Upper lobe of right lung (tissue), 1 donor: ENCODE measurements at places on chromosomes 5 and 9.

GRCh38 chr9:78146241-78146640 is 89.6 kb upstream of the CEP78 start:
- no peak for DNase-seq

DNA sequence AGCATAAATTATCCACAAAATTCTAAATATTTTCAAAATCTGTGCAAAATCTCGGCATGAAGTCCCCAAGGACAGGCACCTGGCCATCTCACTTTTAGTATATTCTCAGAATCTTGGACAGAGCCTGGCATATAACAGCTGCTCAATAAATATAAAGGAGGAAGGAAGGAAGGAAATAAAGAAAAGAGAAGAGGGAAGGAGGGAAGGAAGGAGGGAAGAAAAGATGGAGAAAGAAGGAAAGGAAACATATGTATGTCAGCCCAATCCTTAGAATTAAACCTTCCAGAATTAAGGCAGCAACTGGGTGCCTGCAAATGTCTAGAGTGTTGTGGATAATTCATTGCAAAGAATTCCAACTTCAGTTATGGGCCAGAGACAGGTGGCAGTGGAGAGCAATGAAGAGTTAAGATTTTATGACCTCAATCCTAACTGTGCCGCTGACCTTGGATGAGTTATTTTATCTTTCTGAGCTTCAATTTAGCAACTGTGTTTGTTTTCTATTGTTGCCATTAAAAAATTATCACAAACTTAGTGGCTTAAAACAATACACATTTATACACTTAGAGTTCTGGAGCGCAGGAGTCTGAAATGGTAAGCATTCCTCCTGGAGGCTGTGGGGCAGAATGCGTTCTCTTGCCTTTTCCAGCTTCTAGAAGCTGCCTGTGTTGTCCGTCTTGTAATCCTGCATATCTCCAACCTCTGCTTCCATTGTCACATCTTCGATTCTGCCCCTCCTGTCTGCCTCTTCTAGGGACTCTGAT is 200.9 kb upstream of the MSX2 start:
- DNase-seq = no peak

DNA sequence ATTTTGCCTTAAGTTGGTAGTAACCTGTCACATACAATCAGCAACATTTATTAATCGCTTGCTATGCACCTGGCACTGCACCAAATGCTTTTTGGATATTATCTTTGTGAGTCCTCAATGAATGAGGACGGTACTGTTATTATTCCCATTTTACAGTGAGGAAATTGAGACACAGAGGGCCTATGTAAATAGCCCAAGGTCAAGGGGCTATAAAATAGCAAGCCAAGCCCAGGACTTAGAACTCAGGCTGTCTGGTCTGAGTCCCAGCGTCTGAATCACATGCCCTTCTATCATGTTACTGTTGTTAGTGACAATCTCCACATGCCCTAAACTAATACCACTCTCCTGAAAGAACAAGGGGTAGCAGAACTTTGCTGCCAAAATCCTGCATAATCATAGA is 60.0 kb downstream of the ERAP1 start:
- DNase-seq = no peak

DNA sequence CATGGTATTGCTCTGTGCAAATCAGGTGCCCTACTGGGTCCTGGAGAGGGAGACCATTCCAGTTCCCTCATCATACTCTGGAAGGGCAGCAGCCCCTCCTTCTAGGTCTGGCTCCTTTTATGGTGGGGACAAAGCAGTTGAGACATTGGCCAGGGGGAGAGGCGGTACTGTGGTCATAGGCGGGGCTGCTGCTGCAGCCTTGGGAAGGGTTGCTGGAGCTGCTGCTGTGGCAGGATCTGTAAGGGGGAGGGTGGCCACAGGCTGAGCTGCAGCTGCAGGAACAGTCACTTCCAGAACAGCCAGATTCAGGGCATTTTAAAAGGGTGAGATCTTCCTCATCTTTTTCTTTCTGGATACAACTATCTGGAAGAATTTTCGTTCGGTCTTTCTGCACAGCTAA is 233.0 kb upstream of the SGCD start:
- DNase-seq = no peak

- no peak for DNase-seq
Measured at GRCh38 chr5:131939690-131940345, 5.6 kb downstream of the MEIKIN start.

GRCh38 chr5:137603356-137603755 is 104.2 kb upstream of the SPOCK1 start:
- DNase-seq = no peak

DNA sequence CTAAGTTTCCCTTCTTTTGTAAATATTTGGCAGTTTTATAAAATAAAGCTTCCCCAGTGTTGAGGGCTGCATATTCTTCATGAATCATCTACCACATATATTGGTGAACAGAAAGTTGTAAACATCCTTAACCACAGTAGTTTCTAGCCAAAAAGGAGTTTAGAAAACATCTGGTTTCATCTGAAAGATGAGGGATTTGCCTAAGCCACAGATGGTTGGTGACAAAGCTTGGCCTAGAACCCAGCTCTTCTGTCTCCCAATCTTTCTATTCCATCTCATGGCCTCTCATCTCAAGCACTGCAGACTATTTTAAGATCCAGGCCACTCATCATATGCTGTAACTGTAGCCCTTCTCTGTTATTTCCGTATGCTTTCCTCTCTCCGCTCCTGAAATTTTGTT is 232.3 kb upstream of the TRPM3 start:
- DNase-seq = no peak

- no peak for DNase-seq
Measured at GRCh38 chr5:169945831-169946261, 34.4 kb downstream of the INSYN2B start.

- DNase-seq = no peak
Measured at GRCh38 chr9:78552802-78553201, 255.9 kb downstream of the PSAT1 start.

DNA sequence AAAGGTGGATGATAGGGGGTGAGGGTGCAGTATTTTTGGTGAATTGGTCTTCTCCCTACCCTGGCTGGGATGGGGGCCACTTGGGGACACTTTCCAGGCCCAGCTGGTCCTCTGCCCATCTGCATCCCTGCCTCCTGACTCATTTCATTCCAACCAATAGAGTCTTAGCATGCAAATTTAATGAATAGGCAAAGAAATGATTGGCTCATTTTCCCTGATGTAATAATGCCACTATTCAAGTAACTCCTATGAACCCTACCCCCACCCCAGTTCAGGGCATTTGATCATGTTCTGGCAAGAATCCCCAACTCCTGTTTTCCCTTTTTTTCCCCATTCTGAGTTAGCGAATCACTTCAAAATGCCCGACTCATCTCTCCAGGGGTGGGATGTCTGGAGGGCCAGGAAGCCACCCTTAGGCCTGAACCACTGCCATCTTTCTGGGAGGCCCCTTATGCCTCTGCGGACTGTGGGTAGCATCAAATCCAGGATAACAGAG is 56.7 kb downstream of the PCDH1 start:
- DNase-seq = no peak

DNA sequence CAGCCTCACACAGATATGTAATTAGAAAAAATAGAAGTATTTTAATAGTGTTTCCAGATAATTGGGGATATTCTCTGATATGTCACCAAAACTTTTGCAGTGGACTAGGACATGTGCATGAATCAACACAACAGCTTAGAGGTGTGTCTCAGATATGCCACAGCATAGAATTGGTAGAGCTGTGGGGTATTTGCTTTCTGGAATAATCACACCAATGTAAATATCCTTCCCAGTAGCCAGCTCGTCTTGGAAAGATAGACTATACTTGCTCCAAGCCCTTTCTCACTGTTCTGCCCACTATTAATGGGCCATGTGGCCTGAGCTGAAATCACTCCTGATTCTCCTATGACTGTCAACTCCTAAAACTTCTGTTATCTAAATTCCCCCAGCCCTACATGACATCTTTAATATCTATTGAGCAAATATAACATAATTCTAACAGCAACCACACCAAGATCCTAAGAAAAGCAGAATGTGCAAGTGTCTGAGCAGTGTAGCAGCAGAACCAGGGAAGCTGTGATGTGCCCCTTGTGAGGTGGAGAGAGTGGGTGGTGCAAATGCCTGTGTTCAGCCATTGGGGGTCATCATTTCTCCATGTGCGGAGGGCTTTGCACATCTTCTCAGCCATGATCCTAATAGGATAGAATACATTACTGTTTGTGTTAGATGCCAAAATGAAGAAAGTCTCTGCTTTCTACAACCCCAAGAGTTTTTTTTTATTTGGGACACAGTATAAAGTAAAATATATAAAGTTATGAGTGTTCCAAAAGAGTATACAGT is 65.0 kb downstream of the MELK start:
- no peak for DNase-seq

GRCh38 chr5:142861011-142861410 is 90.8 kb downstream of the ARHGAP26 start:
- DNase-seq = no peak

GRCh38 chr5:81980598-81981260 is 8.9 kb downstream of the ATG10 start:
- no peak for DNase-seq

DNA sequence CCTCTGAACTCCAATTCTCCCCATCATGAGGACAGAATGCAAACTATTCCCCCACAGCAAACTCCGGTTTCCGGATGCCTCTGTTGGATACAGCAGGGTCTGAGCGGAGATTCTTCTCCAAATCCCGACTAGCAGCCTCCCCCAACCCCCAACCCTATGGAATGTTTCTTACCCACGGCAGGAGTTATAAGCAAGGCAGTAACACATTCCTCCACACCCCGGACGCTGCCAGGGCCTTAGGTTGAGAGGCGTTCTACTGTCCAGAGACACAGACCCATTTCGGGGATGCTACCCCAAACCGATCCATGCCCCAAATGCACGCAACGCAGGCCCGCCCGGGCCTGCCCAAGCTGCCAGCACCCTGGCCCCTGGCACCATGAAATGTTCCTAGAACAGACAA is 85.6 kb upstream of the LMX1B start:
- DNase-seq = no peak

GRCh38 chr9:36436909-36437308 is 36.8 kb upstream of the RNF38 start:
- peak; percentile 82 for DNase-seq

- no peak for DNase-seq
Measured at GRCh38 chr9:13665418-13666066, 386.1 kb upstream of the MPDZ start.

GRCh38 chr5:175814691-175815090 is 56.7 kb upstream of the CPLX2 start:
- no peak for DNase-seq

GRCh38 chr5:40828690-40829661 is 6.0 kb downstream of the RPL37 start:
- DNase-seq = no peak

GRCh38 chr9:94120854-94121376 is 36.7 kb downstream of the PTPDC1 start:
- no peak for DNase-seq

- DNase-seq = peak; percentile 35
Measured at GRCh38 chr5:136208916-136209315, 16.0 kb upstream of the SMIM32 start.

GRCh38 chr5:3361811-3362605 is 233.6 kb upstream of the IRX1 start:
- no peak for DNase-seq

GRCh38 chr5:156121234-156121633 is 205.7 kb upstream of the SGCD start:
- DNase-seq = no peak

DNA sequence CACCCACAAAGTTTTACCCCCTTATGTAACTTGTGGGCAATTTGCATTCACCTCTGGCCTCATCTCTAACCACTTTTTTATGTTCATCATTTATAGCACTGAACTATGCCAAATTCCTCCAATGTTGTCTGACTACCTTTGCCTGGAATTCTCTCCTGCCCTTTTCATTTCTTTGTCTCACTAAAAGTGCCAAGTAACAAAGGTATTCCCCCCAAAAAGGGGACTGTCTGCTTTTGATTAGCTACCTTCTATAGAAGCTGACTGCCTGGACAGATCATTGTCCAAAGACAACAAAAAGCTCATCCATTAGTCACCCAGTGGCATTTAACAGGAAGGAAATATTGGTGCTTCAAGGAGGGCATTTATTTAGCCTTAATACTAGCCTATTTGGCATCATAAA is 189.9 kb upstream of the VCAN start:
- DNase-seq = no peak

DNA sequence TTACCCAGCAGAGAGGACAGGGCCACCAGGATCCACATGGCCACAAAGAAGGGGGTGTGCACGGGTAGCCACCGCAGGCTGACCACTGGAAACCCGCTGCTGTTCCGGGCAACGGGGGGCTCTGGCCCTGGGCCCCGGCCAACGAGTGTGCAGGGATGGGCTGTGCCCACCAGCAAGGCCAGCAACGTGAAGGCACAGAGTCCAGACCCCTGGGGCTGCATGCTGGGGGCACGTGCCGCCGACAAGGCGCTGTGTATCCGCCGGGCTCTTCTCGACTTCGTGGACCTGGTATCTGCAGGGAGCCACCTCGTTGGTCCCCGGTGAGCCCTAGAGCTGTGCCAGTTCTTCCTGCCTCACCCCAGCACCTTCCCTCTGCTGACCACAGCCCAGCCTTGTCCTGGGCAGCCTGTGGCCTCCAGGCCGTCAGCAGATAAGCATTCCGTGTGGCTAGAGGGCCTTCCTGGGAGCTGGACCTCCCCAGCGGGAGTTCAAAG is 42.2 kb upstream of the CEP72 start:
- no peak for DNase-seq

DNA sequence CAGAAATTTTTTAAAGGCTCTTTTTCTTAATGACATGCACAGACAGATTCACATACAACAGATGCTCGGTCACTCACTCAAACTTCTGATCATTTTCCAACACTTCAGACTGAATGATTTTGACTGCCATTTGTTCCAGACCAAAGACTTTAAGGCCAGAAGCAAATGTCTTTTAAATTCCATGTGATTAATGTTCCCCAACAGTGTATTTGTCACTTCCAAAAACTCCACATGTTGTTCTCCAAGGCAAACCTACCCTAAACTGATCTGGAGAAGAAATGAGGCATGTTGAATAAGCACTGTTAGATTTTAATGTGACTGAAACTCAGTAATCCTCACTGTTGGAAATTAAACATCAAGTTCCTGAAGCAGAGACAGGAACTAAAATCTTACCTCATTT is 366.7 kb downstream of the GABRG2 start:
- DNase-seq = no peak

DNA sequence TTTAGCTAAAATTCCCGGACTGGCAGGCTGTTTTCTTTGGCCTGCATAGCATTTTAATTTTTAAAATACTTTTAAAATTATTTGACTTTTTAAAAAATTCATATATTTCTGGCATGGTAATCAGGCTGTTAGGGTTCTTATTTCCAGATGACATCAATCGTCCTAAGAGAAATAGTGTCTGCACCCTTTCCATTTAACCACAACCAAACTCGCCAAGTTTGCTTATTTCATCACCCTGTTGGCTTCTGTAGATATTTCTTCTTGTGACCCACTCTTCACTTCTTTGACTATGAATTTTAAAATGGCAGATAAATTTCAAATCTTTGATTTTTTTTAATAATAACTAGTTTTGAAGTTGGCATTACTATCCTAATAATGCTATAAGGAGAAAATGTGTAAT is 675.7 kb upstream of the FTMT start:
- no peak for DNase-seq

- DNase-seq = no peak
Measured at GRCh38 chr5:119655061-119655460, 25.7 kb downstream of the FAM170A start.

GRCh38 chr5:111119856-111120255 is 27.7 kb downstream of the WDR36 start:
- DNase-seq = no peak
